ENCODE measurements at places on chromosomes 11 and 22.

DNA sequence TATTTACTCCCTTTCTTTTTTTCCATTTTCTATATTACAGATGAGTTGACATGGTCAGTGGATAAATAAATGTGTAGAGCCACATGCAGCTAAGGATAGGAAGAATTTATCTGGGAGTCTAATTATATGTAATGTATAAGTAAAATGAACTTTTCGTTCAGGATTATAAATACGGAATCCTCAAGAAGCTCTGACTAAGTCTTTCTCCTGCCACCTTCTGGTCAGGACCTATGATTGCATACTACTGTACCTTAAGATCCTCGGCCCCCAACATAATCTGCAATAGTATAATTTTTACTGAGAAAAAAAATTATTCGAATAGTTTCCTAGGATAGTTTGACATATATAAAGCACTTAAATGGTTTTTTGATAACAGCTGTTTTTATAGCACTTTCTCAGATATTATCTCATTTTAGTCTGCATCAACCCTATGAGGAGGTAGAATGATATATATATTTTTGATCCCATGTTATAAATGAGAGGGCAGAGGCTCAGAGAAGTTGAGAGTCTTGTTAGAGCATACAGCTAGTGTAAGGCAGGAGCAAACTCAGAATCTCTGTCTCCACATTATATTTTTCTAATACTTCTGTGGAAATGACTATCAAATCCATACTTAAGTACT is 36.1 kb downstream of the CCDC90B start:
- no peak for DNase-seq

DNA sequence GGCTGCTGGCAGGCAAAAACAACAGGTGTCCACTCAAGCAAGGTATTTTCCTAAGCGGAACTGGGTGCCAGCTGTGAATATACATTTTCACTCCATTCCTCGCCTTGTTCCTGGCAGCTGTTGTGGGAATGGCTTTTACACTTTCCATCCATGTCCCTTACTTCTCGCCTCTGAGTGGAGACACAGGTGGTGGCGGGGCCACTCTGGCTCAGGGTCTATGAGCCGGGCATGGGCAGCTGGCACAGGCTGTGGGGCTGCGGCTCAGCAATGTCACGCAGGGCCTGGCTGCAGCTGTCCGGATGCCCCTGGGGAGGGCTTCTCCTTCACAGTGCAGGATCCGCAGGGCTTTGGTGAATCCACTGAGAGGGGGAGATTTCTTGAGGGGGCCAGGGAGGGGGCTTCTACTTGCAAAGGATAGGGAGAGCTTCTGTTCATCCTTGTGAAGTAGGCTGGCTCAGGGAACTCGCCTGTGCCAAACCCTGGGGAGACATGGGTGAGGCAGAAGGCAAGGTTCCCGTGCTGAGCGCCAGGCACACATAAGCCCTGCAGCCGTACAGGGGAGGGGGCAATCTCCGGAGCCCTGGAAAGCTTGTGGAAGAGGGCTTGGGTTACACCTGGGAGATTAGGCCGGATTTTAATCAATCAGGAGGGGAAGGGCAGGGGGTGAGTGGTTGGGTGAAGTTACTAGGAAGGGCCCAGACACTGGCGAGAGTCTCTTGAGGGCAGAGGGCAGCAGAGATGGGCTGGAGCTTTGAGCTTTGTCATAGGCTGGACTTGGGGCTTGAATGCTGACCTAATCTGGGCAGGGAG is 45.7 kb downstream of the KCNQ1OT1 start:
- DNase-seq, result no peak

- DNase-seq, result no peak
These were observed 46.9 kb downstream of the C11orf96 start for GRCh38 chr11:43989162-43989981.

DNA sequence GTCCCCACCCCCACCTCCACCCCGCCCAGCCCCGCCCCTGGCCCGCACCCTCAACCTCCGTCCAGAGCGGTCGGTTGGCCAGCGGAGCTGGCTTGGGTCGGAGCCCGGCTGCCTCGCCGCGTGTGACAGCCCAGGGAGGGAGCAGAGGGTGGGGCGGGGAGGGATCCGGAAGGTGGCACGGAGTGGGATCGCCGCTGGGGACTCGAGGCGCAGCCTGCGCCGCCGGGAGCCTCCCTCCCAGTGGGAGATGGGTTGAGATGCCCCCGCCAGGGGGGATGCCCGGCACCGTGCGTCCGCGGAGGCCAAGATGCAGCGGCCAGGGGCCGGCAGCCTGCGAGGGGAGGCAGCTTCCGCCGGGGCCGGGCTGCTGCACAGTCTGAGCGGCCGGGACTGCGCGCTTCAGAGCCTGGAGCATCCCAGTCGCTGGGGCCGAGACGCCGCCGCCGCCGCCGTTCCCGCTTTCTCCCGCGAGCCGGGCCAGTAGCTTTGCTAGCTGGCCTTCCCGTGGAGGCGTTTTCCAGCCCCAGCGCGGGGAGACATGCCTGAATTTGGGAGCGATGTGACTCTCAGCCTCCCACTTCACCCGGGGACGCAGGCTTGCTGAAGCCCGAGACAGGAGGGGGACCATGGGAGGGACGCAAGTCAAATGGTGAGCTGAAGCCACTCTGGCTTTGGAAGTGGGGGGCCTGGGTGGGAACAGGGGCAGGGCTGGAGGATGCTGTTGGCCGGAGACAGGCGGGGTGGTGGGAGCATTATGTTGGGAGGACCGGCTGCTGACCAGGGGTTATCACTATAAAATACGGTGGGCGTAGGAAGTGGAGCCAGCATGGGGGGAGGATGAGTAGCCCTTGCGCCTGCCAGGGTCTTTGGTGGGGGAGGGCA is 40.2 kb downstream of the DIXDC1 start:
- no peak for DNase-seq

DNA sequence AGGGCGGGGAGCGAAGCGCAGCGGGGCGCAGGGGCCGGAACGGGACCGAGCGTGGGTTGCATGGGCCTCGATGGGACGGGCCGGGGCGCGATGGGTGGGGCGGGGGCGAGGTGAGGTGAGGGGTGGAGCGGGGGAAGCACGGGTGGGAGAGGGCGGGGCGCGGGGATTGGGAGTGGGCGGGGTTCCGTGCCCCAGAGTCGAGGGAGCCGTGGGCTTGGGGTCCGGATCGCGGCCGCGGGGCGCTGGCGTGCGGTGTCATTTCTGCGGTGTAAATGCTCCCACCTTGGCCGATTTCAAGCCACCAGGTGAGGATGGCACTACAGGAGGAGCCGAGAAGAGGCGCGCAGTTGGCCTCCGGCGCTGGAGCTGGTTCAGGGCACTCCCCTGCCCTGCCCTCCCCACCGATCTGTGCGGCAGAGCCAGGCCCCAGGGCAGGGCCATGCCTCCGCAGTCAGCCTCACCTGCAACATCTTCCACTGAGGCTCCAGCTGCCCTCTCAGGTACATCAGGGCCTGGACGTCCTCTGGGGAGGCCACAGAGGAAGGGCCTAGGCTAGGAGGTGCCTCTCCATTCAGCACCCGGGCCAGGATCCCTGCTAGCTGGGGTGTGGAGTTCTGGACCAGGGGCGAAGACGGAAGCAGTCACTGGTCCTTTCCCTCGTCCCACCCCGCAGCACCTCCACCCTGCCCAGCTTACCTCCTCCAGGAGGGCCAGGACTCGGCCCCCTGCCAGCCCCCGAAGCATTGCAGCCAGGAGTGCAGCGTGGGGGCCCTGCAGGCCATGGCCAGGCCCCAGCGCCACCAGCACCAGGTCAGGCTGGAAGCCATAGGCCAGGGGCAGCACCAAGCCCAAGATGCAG is 620 bp upstream of the TUBGCP6 start:
- no peak for DNase-seq

DNA sequence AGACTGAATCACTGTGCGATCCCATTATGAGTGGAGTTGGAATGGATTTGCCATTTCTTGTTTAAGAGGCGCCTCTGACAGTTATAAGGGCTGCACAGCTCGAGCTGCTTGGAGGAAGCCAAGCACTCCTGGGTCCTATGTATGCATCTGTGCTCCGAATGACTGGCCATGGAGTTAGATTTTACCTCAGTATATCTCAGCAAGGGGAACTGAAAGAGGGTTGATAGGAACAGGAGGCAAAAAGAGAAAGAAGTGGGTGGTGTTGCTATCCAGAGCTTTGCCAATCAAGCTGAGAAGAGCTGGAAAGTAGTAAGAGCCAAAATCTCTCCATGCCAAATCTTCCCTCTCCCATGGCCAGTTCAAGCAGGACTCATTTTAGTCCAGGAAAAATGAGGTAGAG is 632.0 kb upstream of the KIRREL3 start:
- DNase-seq, result peak; percentile 13

DNA sequence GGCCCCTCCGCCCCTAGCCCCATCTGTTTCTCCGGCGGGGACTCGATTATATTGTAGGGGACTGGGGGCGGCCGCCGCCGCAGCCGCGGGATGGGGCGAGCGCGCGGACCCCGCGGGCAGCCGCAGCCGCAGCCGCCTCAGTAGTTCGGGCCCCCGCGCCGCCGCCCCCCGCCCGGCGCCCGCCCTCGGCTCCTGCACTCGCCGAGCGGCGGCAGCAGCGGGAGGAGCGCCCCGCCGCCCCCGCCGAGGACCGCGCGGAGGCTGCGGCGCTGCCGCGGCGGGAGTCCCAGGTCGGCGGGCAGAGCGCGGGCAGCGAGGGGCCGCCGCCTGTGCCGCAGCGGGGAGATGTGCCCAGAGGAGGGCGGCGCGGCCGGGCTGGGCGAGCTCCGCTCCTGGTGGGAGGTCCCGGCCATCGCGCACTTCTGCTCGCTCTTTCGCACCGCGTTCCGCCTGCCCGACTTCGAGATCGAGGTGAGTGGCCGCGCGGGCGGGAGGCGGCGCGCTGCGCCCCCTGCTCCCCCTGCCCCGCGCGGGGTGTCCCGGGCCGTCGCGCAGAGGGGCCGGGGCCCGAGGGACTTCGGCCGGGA is at the start of gene CECR2:
Gene CECR2, plus strand, starts transcription at position 22 of the 587 bp plus-strand sequence. Its CDS starts 324 bp downstream, at position 346.
- no peak for DNase-seq

GRCh38 chr11:115423728-115424459 is 80.3 kb downstream of the CADM1 start:
- no peak for DNase-seq

GRCh38 chr11:82937554-82937953 is 36.0 kb downstream of the DDIAS start:
- DNase-seq, result no peak

DNA sequence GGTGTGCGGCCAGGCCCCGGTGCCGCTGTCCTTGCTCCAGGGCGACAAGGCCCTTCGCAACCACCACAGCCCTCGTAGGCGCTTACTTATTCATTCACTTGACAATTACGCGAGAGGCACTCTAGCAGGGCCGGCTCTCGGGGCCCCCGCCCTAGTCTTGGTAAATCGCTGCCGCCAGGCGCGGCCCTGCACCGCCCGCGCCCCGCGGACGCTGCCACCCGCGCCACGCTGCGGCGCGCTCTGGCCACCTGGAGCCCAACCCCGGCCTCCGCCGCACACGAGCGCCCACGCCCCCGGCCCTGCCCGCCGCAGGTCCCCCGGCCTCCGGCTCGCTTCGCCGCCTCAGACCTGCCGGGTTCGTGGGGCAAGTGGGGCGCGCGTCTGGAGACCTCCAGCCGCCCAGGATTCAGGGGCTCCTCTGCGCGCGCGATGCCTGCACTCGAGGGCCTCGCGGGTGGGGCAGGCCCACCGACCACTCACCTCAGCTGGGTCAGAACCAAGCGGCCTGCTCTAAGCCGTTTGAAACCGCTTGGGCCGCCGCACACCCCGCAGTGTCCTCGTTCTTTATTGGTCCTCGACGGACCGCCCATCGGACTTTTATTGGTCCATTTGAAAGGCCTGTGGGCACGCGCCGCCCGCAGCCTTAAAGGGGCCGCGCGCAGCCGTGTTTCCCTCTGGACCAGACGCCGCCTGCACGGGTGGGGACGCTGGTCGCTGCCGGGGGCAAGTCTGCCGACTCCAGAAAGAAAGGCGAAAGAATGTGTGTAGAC is at the start of gene CKAP5:
Gene CKAP5, minus strand, starts transcription at position 541 of the 770 bp plus-strand sequence. CDS start 25,049 bp downstream, outside the sequence.
- peak; percentile 48 for DNase-seq

GRCh38 chr11:121012091-121012490 is 11.8 kb upstream of the TBCEL start:
- no peak for DNase-seq

- DNase-seq, result no peak
These were observed 286.0 kb downstream of the FAT3 start for GRCh38 chr11:92510591-92510990.

DNA sequence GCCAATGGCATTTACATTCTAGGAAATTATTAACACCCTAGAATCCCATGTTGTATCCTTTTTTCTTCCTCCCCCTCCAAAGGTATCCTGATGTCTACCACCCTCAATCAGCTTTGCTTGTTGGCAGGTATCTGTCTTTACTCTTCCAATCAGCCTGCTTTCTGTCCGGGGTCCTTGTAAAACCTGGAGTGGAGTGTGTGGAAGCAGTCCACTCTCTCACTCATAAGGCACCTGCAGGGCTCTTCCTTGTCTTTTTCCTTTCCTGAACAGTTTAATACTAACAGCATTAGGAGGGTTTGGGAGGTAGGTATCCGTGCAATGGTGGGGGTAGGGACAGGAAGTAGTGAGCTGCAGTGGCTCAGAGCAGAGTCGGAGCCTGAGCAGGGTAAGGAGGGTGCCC is 193.4 kb downstream of the BARX2 start:
- DNase-seq, result no peak

DNA sequence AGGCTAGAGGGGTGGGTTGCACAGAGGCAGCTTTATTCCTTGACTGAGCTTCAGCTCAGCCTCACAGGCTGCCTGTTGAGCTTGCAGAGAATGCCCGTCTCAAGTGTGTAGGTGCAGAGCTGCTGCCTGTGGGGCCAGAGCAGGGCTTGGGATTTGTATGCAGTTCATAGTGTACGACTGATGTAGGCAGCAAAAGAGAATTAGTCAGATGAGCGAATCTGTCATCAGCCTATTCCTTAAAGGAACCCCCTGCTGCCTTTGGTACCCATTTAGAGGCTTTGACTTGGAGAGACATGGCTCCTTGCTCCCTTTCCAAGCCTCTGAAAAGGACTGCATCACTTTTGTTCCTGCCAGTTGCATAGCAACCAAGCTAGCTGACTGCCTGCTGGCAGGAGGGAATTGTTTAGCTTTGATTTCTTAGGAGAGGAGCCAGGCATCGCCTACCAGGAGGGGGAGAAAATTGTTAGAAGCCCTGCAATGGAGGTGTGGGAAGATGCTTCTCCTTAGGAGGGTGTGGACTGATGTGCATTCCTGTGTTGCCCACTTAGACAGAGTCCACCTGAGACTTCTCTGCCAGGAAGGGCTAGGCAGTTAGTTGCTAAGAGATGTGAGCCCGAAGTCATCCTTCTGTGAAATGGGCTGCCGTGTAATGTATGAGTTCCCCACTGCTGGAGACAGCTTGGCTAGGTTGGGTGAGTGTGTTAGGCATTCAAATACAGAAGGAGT is 10.9 kb downstream of the ACO2 start:
- DNase-seq, result no peak

- DNase-seq, result no peak
These were observed at the start of gene CD6 for GRCh38 chr11:60971520-60971919. TSS of gene CD6 (plus strand) at chr11:60971680. CDS start at chr11:60971866, 186 bp downstream.

DNA sequence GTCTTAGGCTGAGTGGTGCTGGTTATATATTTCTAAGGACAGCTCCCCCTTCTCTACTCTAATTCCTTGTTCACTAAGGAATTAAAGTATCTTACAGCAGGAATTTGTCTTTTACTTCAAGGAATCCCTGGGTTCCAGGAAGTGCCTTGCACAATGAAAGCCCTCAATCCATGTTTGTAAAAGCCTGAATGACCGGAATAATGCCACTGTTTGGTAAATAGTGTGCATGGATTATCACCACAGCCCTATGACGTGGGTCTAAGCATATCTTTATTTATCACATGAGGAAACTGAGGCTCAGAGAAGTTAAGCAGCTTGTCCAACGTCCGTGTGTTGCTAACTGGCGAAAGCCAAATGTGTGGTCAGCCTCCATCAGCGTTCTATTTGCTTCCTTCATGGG is 135.7 kb upstream of the NAV2 start:
- no peak for DNase-seq

GRCh38 chr11:57541169-57541568 is 3.8 kb downstream of the SMTNL1 start:
- no peak for DNase-seq

- DNase-seq, result no peak
These were observed at the start of gene NCR3LG1 for GRCh38 chr11:17351510-17352176. TSS of gene NCR3LG1 (plus strand) at chr11:17351800. CDS start at chr11:17351970, 170 bp downstream.

GRCh38 chr11:69915501-69916250 is 96.5 kb upstream of the FGF3 start:
- DNase-seq, result no peak

Measured in NCI-H1436 treated with DMSO at 0.1 percent for 48 hours (cell line).